Activated CD4-positive, alpha-beta T cell treated with anti-CD3 and anti-CD28 coated beads for 36 hours (primary cell): ENCODE measurements at places on chromosomes 3 and 15. TPM values are rescaled to one million over a fixed set of nuclear protein-coding genes. Genes with fewer than 3 reads are reported as not detected.

DNA sequence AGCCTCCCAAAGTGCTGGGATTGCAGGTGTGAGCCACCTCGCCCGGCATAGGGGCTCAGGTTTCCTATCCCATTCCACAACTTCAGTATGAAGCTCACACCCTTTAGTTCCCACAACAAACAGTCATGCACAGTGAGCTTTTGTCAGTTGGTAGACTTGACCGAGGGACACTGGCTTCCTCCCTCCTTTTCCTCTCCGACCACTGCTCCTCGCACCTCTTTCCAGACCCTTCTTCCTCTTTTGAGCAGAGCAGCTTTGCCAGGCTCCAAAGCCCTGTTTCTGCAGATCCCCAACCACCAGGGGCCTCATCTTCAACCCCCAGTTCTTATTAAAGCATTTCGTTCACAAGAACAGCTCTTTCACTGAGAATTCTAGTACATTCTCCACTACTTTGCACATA lies 12.7 kb upstream of the CILP start:
- no peak for DNase-seq
- H3K27ac ChIP-seq: no peak overlapping the region
- no peak overlapping the region for H3K4me3 ChIP-seq

DNA sequence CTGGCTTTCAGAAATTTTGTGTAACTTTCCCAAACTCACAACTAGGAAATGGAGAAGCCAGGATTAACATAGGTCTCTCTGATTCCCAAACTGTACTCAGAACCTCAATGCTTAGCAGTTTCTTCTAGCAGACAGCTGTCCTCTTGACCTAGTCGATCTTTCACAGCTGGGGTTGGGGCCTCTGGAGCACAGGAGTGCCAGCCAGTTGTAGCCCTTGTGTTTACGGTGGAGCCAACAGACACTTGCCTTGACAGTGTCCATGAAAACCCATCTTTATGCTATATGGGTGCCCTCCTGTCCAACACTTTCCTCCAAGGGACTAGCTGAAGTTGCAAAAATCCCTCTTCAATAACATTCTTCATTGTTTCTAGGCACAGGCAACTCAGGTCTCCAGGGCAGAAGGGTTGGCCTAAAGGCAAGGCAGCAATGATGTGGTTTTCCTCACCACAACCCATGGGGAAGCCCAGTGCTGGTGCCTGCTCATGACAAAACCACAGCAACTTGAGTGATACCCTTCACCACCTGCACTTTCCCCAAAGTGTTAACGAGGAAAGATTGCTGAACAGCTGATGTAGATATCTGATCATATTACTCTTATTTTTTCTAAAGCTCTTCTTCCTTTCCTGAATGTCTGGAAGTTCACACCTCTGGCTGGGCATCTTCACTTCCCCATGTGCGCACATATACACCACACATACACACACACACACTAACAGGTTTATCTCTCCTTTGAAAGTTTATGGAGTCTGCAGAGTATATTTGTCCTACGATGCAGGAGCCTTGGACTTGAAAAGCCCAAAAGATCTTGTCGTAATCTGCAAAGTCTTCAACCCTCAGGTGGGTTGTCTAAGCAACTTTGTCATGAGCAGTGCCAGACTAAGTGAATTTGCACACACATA lies 11.0 kb upstream of the KNG1 start:
- peaks cover 12% of the 10 kb centered on the region for H3K4me1 ChIP-seq
- DNase-seq: peak; percentile 74
- H3K36me3 ChIP-seq: no peaks in the 10 kb centered on the region
- H3K27ac ChIP-seq: no peak overlapping the region

GRCh38 chr3:194485468-194485880 lies 1.3 kb downstream of the ATP13A3 start:
- H3K36me3 ChIP-seq: peaks cover 54% of the 10 kb centered on the region
- peak overlapping the region; percentile 95 for H3K4me3 ChIP-seq
- peaks cover 2% of the 10 kb centered on the region for H3K27me3 ChIP-seq
- no peak for DNase-seq

GRCh38 chr3:51716805-51717204 lies 9.9 kb downstream of the GRM2 start:
- no peaks in the 10 kb centered on the region for H3K27me3 ChIP-seq
- H3K27ac ChIP-seq: no peak overlapping the region
- peaks cover 15% of the 10 kb centered on the region for H3K4me1 ChIP-seq
- no peaks in the 10 kb centered on the region for H3K36me3 ChIP-seq
- no peak for DNase-seq
- no peak overlapping the region for H3K4me3 ChIP-seq

- no peak overlapping the region for H3K27ac ChIP-seq
- no peaks in the 10 kb centered on the region for H3K27me3 ChIP-seq
- H3K36me3 ChIP-seq: peaks cover 24% of the 10 kb centered on the region
- no peak for DNase-seq
- H3K4me1 ChIP-seq: peaks cover 23% of the 10 kb centered on the region
These were observed 4.1 kb downstream of the C15orf62 start for GRCh38 chr15:40773902-40774301.

DNA sequence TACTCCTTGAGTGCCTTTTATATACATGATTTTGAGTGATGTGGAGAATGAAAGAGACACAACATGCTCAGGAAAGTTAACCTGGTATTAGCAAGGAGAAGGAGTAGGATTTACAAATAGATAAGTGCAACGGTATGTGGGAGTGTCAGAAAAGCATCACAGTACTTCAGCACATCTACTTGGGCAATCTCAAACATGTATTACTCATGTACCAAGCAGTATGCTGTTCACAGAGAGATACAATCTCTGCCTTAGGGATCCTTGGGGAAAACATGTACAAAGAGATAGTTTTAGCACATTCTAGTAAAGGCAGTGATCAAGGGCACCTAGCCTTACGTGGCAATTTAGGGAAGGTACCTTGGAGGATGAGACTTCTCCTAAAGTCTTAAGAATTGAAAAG lies 146.5 kb downstream of the FILIP1L start:
- peaks cover 27% of the 10 kb centered on the region for H3K4me1 ChIP-seq
- no peak overlapping the region for H3K4me3 ChIP-seq
- no peak for DNase-seq

Gene ZIC4
- total RNA-seq: not detected

Gene OR5AC2
- total RNA-seq: not detected

Gene NOX5
- not detected for total RNA-seq

Gene ZNF662
- 1.3 TPM for total RNA-seq

Gene CHAC1
- 31.1 TPM for total RNA-seq

Gene PLCL2
- total RNA-seq: 12.5 TPM
